ENCODE measurements at places on chromosomes 2 and 18.

GRCh38 chr2:69652206-69652605 lies 8.7 kb upstream of the AAK1 start:
- no peak for DNase-seq

GRCh38 chr2:105399207-105399861 lies 483 bp upstream of the FHL2 start:
- no peak for DNase-seq

DNA sequence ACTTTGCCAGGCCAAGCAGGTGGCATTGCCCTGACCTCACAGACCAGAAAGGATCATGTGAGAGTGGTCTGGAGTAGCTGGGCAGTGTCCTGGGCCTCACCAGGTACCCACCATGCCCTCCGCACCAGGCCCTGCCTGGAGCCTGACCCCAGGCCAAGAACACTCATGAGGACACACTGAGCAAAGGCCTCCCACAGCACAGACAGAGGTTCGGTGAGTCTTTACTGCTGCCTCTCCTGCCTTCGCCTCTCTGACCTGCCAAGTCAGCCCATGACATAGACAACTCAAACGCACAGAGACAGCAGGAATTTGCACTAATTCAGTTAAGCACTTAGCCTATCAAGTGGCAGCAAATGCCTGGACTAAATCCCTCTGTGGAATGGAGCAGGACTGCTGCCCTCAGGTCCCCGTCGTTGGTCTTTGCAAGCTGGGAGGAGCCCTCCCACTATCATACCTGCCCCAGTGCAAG lies 62.5 kb downstream of the RHOB start:
- DNase-seq, result no peak

GRCh38 chr18:25137197-25137472 lies 214.8 kb downstream of the ZNF521 start:
- no peak for DNase-seq

GRCh38 chr2:85266146-85267041 lies 61.4 kb downstream of the TGOLN2 start:
- DNase-seq, result no peak

- DNase-seq, result no peak
Measured at GRCh38 chr2:10686176-10686730, 3.5 kb downstream of the NOL10 start.

- no peak for DNase-seq
Measured at GRCh38 chr2:242046206-242046826, 176.8 kb downstream of the RTP5 start.

- DNase-seq, result no peak
Measured at GRCh38 chr2:190060626-190061025, 1.9 kb downstream of the MSTN start.

GRCh38 chr18:26429535-26430226 lies 118.7 kb downstream of the KCTD1 start:
- DNase-seq, result no peak

GRCh38 chr2:103144837-103145236 lies 383.0 kb downstream of the TMEM182 start:
- DNase-seq, result no peak

GRCh38 chr2:36677996-36678605 lies 18.4 kb upstream of the VIT start:
- DNase-seq, result no peak

GRCh38 chr18:62455222-62455621 lies 67.6 kb upstream of the ZCCHC2 start:
- no peak for DNase-seq

- no peak for DNase-seq
Measured at GRCh38 chr2:38375696-38376345, 1.3 kb downstream of the ATL2 start.

DNA sequence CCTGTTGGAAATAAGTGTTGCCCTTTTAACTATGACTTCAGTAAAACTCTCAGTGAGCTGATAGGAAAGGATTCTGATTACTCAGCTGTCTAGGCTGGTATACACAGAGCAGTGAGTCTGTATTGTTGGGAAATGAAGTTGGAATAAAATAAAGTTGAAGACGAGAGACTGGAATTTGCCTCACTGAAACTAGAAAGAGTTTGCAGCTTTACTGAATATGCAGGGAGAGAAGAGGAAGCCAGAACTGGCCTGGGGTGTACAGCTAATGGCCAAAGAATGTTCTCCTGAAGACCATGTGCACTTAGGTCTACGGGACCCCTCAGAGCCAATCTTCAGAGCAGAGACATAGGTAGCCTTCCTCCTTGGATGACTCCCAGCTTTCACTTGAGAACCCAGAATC lies 26.5 kb downstream of the EIF4E2 start:
- no peak for DNase-seq

DNA sequence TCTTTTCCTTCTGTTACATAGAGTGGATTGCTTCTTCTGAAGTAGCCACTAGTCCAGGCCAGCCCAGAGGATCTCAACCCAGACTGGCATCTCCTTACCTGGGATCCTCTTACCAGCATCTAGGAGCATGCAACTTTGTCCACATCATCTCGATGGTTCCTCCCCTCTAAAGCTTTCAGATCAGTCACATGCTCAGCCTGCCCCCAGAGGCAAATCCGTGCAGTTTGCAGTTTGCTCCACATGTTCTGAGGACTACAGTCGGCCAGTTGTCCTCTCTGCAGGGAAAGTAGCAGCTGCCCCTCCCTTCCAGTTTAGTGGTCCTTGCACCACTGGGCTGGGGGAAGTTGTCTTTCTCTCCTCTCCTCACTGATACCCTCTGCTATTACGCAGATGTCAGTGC lies 259.8 kb upstream of the APCDD1 start:
- no peak for DNase-seq

- no peak for DNase-seq
Measured at GRCh38 chr18:6414723-6415417, at the start of gene L3MBTL4. Gene L3MBTL4 (minus strand): TSS chr18:6414911. CDS start chr18:6311625, 103,286 bp downstream.

GRCh38 chr2:220034426-220035130 lies 407.1 kb downstream of the SLC4A3 start:
- DNase-seq, result no peak

DNA sequence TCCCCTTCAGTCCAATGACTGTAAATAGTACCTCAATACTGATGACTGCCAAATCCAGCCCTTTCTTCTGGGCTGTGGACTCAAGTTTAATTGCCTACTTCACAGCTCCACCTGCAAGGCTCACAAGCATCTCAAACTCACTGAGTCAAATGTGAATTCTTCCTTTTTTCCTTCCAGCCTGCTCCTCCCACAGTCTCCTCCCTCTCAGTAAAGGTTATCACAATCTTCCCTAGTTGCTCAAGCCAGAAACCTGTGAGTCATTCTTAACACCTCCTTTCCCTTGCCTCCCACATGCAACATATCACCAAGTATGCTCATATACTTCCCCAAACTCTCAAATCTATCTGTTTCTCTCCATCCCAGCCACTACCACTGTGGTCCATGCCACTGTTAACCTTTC lies 3.7 kb upstream of the MFSD6 start:
- DNase-seq, result no peak

DNA sequence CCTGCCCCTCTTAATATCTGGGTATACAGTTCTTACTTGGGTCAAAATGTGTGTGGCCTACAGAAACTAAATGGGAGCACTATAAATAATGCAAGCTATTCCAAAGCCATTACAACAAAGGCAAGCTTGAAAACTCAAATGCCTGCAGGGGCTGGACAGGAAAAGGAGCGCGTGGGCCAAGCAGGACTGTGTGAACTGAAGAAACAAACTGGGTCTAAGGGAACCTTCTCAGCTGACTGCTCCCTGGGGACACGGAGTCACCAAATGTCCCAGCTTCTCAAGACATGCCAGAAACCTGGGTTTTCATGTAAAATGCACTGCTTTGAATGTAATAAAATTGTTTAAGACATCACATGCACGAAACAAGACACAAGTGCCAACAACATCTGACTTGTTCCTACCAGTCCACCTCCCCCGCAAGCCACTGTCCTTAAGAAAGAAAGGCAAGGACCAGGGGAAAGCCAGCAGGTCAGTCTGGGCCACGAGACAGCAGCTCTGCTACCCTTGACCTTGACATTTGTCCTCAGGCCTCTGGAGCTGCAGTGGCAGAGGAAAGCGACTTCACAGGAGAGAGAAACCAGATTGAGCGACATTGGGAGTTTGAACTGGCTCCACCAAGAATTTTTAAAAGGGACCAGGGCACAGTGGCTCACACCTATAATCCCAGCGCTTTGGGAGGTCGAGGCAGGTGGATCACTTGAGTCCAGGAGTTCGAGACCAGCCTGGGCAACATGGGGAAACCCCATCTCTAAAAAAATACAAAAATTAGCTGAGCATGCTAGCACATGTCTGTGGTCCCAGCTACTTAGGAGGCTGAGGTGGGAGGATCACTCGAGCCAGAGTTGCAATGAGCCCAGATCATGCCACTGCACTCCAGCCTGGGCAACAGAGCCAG lies 89.7 kb upstream of the SH3BP4 start:
- no peak for DNase-seq

- peak; percentile 13 for DNase-seq
Measured at GRCh38 chr2:38581193-38582147, 21.3 kb downstream of the HNRNPLL start.

- no peak for DNase-seq
Measured at GRCh38 chr2:235747786-235748091, 253.9 kb downstream of the AGAP1 start.

- no peak for DNase-seq
Measured at GRCh38 chr2:128261245-128262128, 57.2 kb downstream of the HS6ST1 start.

GRCh38 chr2:419687-420317 lies 131.9 kb upstream of the ALKAL2 start:
- DNase-seq, result no peak

- no peak for DNase-seq
Measured at GRCh38 chr2:61928826-61929461, 23.5 kb downstream of the COMMD1 start.

DNA sequence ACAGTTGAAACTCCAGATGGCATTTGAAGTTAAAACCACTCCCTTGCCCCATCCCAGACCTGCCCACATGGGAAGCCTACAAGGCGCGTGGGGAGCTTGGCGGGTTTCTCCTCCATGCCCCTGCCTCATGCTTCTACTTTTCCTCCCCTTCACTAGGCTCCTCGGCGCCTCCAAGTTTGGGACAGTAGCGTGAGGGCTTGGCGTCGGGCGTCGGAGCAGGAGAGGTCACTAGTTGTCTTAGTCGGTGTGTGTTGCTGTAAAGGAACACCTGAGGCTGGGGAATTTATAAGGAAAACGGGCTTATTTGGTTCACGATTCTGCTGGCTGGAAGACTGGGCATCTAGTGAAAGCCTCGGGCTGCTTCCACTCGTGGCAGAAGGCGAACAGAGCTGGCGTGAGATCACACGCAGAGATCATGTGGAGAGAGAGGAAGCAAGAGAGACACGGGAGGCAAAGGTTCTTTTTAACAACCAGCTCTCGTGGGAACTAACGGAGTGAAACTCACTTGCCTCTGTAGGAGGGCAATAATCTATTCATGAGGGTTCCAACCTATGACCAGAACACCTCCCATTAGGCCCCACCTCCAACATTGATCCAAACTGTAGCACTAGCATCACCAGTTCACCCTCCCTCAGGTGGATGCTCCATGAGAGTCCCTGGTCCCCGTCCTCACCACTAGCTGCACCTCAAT lies 25.3 kb downstream of the ITM2C start:
- DNase-seq, result no peak

DNA sequence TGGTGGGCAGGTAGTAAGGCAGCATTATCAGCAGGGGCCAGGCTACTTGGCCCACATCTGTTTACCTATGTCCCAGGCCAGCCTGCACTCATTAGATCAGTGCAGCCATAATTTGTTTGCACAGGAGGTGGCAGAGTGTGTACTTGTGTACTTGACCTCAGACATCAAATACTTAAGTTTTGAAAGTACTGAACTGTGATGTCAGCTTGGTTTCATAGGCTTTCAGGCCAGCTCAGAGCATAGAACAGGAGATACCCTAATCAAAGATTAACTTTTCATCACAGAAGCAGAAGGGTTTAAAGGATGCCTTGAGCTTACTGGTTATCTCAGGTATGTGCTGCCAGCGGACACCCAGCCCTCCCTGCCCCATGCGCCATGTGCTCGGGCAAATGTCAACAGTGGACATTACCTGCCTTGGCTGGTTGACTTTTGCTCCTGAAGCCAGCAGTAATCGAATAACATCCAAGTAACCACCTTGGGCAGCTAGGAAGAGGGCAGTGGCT lies 33.2 kb downstream of the ANKRD29 start:
- DNase-seq, result no peak

- DNase-seq, result no peak
Measured at GRCh38 chr2:182941919-182942318, 75.5 kb upstream of the FRZB start.

DNA sequence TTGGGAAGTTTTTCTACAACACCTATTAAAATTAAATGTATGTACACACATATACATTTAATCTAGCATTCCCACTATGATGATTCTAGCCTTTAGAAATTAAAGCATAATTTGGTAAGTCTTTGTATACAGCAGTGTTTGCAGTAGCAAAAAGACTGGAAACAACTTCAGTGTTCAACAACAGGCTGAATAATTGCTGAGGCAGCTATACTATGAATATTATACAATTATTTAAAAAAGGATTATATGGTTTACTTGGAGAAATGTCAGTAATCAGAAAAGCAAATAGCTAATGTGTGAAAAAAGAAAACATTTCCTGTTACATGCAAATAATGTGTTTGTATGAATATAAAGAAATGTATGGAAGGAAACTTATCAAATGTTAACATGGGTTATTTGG lies 1.4 kb upstream of the ZNF638 start:
- no peak for DNase-seq

- no peak for DNase-seq
Measured at GRCh38 chr2:156944871-156945270, 312.6 kb upstream of the GALNT5 start.

DNA sequence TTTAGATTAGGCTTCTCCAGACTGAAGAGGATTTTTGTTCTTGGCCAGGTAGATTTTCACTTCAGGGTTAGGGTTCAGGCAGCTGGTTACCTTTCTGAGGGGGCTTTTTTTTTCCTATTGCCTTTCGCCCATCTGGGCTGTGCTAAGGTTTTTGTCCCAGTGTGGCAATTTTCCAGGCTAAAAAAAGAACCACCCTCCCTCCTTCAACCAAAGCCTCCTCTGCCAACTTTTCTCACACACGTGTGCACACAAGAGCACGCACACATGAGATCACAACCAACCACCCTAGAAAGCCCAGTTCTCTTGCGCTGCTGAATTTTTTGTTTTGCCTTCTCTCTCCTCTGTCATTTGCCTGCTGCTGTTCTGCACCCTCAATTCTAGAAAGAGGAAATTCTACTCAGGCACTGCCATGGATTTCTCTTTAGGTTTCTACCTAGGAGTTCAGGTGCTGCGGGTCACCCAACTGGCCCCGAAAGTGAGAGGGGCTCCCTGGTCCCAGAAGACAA lies 8.5 kb upstream of the CXCR4 start:
- DNase-seq, result no peak

GRCh38 chr2:180980943-180981911 lies 822 bp downstream of the UBE2E3 start:
- no peak for DNase-seq

- DNase-seq, result no peak
Measured at GRCh38 chr2:3044587-3045317, 332.9 kb downstream of the EIPR1 start.

DNA sequence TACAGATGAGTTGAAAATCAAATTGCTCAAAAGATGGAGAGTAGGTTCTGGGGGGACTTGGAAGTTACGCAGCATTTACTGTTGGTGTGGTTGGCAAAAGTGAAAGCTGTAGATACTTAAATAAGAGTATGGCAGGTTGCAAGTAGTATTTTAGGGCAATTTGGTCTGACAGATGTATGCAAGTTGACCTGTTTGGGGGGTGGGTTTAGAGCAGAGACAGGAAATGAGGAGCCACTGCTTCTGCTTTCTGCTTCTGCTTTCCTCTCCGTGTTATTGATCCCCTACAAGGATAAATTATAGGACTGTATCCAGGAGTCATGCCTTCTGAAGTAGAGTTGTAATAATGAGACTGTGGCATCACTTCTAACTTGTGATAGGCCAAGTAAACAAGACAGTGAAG lies 71.2 kb downstream of the EPAS1 start:
- no peak for DNase-seq
